Activated CD8-positive, alpha-beta memory T cell treated with anti-CD3 and anti-CD28 coated beads, Interleukin-2, amount 50 U/mL, for 4 hours (primary cell): ENCODE measurements at places on chromosomes 16 and 17.
A peak's percentile ranks its signal among the peaks of the same experiment; 100 is the strongest.

- no peak for DNase-seq
These were observed 24.1 kb upstream of the CDH5 start for GRCh38 chr16:66342294-66342900.

GRCh38 chr16:53881371-53881770, 177.4 kb downstream of the FTO start:
- DNase-seq = no peak

GRCh38 chr17:39569126-39569525, 38.6 kb downstream of the NEUROD2 start:
- no peak for DNase-seq

DNA sequence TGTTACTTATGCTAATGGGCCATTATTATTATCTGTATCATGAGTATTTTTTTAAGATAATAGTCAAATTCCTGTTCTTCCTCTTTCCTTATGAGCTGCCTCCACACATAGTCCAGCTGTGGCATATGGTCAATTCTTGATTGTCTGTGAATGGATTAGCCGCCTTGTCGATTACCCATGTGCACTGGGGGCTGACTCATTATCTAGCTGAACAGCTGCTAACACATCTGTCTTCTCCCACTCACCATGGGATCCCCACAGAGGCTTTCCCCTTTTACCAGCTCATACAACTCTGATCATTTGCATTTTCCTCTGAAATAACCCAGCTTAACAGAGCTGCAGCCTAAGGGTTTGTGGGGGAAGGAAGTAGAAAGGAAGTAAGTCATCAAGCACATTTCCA, 915.0 kb downstream of the CDH11 start:
- DNase-seq = no peak

DNA sequence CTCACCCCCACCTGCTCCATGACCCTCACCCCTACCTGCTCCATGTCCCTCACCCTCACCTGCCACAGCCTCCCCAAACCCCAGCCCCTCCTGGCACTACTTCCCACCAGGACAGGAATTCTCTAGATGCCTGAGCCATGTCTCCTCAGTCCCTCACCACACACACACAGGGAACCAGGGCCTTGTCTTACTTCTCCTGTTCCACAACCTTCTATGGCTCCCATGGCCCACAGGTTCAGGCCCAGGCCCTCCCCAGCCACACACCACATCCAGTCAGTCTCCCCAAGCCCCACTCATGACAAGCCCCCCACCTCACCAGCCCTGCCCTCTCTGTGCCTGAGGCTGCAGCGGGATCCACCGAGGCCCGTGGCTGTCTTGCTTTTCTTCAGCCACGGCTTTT, 3.1 kb upstream of the UBE2I start:
- DNase-seq = no peak

- DNase-seq = peak; percentile 53
These were observed 45.4 kb downstream of the STH start for GRCh38 chr17:46044286-46044928.

GRCh38 chr17:72192800-72193192, 72.0 kb downstream of the SOX9 start:
- DNase-seq = no peak

DNA sequence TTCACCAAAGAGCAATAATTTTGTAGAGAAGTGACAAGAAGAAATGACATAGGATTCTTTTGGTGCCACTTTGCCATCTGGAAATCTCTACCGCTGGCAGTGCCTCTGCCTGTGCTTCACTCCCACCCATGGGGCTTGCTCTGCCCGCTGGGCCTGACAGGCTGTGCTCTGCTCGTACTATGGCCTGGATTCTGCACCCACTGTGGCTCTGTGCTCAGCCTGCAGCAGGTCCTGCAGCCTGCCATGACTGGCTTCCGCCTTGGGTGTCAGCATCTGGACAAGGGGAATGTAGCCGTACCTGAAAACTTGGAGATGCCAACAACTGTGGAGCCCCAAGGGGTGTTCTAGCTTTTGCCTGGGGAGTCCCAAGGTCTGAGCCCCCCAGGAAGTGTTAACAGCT, 792.3 kb downstream of the CDH8 start:
- no peak for DNase-seq

DNA sequence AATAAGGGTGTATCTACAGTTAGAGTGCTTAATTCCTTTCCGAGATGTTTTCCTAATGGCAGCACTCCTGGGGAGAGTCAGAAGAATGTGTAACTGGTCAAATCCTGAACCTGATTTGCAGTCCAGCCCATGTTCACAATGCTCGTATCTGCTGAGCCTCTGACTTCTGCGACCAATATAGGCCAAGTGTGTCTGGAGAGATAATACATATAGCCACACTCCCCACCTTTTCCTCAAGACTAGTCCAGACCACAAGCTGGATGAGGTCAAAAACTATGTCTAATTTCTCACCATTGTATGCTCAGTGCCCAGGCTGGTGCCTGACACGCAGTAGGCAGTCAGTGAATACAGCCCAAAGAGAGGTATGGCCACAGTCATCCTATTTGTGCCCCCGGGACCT, 58.0 kb downstream of the XYLT1 start:
- DNase-seq = no peak

- no peak for DNase-seq
These were observed 110.7 kb downstream of the HS3ST3A1 start for GRCh38 chr17:13490906-13491482.

DNA sequence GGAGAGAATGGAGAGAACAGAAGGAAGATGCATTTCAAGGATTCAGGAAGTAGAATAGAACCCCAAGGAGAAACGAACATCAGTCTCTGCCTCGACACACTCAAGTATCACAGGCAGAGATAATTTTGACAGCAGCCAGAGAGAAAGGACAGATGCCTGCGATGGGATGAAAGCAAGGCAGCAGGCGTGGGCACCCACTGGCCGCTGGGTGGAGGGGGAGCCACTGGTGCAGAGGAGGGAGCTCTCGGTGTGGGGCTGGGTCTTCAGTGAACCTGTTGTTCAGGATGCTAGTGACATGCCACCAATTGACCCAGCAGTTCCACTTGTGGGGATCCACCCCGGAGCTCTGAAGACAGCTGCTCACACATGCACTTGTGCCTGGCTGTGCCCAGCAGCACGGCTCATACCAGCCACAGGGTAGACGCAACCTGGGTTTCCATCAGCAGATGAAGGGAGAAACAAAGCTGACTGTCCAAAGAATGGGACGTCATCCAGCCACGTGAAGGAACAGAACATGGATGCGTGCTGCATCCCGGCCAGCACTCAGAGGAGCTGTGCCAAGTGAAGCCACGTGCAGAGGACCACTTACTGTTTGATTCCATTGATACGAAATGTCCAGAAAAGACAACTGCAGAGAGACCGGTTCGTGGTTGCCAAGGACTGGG, 127.0 kb downstream of the BANP start:
- no peak for DNase-seq

- peak; percentile 72 for DNase-seq
These were observed 41.5 kb downstream of the LDHD start for GRCh38 chr16:75074920-75075687.

GRCh38 chr17:44642834-44643233, 13.4 kb upstream of the MEIOC start:
- DNase-seq = no peak

GRCh38 chr17:17081304-17081940, 39.2 kb downstream of the MPRIP start:
- DNase-seq = no peak

GRCh38 chr17:38552343-38552742, 53.4 kb downstream of the SRCIN1 start:
- DNase-seq = no peak

GRCh38 chr16:80666378-80667250, 125.8 kb downstream of the DYNLRB2 start:
- no peak for DNase-seq

GRCh38 chr16:70418274-70418992, 20.5 kb downstream of the ST3GAL2 start:
- DNase-seq = peak; percentile 39

DNA sequence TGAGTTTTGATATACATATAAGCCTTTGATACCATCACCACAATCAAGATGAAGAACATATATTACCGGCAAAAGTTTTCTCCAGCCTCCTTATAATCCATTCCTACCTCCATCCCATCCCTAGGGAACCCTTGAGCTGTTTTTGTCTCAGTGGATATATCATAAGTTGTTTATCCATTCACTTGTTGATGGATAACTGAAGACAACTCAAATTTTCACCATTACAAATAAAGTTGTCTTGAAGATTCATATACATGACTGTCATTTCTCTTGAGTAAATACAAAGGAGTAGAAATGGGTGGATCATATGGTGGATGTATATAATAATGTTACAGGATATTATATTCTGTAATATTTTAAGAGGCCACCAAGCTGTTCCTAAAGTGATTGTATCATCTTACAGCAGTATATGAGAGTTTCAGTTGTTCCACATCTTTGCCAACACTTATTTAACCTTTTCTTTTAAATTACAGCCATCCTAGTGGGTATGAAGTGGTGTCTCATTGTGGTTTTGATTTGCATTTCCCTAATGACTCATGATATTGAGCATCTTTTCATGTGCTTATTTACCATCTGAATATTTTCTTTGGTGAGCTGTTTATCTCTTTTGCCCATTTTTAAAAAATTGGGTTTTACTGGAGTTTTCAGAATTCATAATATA, 17.4 kb downstream of the NF1 start:
- DNase-seq = no peak

GRCh38 chr16:68335175-68335574, 24.4 kb downstream of the PRMT7 start:
- DNase-seq = no peak

GRCh38 chr17:7220593-7221277, 997 bp downstream of the ACADVL start:
- peak; percentile 63 for DNase-seq

GRCh38 chr17:75769536-75769935, 4.5 kb upstream of the GALK1 start:
- no peak for DNase-seq

- no peak for DNase-seq
These were observed 16.6 kb upstream of the RNF135 start for GRCh38 chr17:30954046-30954830.

- DNase-seq = no peak
These were observed 2.6 kb upstream of the ANKFN1 start for GRCh38 chr17:56150649-56151048.

DNA sequence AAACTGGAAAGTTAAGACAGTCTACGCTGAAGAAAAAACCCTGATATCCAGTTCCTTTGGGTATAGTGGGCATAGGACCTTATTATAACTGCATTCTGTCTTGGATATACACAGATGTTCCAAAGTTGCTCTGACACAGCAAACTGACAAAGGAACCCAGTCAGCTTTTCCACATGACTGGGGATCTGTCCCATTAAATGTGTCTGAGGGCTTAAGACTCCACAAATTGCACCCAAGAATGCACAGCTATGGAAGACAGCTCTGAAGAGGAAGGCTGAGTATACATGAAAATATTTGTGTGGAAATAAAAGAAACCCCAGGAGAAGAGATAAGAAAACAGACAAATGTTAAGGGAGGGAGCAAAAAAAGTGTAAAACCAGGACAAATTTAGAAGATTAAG, 114.1 kb downstream of the SPAG9 start:
- DNase-seq = no peak

GRCh38 chr17:21418446-21419298, 42.5 kb downstream of the KCNJ12 start:
- DNase-seq = no peak

- DNase-seq = no peak
These were observed 350.2 kb downstream of the FOXL1 start for GRCh38 chr16:86928523-86929011.

GRCh38 chr16:61362585-61362984, 673.7 kb downstream of the CDH8 start:
- no peak for DNase-seq

- peak; percentile 47 for DNase-seq
These were observed 37.0 kb upstream of the PEMT start for GRCh38 chr17:17628388-17629008.

DNA sequence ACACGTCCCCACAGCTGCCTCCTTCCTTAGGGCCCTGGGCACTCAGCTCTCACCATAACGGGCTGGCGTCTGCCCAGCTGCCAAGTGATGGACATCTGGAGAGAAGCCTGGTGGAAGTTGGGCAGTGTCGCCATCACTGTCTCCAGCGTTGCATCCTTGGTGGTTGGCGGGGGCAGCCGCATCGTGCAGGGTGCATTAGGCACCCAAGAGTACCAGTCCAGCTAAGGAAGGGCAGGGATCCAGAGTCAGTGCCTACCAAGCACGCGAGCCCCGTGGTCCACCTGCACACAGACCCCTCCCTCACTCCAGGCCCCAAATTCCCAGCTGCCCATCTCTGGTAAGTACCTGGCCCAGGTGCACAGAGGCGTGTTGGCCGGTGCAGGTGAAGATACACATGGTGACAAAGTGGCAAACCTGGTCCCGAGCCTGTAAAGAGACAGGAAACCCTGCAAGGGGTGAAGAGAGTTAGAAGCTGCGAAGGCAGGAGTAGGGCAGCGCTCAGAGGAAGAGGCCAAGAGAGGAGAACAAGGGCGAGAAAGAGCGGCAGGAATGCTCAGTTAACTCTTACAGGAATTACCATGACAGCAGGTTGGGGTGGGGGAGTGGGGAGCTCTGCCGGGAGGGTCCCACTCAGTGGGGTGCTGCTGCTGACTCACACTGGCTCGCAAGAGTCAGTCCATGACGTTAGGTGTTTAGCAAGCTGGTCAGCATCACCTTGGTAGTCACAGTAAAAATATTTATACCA, 9.5 kb downstream of the ALOX15 start:
- DNase-seq = no peak

GRCh38 chr17:57757735-57758134, 12.6 kb upstream of the CCDC182 start:
- no peak for DNase-seq
